ENCODE measurements at places on chromosomes 6 and 20. TPM values are rescaled to one million over a fixed set of nuclear protein-coding genes. Genes with fewer than 3 reads are reported as not detected.

DNA sequence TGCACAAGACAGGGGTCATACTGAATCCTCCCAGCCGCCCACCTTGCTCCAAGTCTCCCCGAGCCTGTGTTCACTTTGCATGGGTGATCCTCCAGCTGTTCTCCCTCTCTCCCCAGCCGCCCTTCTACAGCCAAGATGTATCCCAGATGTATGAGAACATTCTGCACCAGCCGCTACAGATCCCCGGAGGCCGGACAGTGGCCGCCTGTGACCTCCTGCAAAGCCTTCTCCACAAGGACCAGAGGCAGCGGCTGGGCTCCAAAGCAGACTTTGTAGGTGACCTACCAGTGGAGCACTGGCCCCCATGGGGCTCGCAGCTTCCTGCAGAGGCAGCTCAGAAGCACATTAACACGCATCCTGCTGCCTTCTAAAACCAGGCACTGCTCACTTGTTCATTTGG lies 14.6 kb upstream of the IFT52 start:
- DNase-seq, result no peak

Gene EYA4
- polyA plus RNA-seq, result 18.5 TPM

Gene MYB
- polyA plus RNA-seq, result 4.5 TPM

DNA sequence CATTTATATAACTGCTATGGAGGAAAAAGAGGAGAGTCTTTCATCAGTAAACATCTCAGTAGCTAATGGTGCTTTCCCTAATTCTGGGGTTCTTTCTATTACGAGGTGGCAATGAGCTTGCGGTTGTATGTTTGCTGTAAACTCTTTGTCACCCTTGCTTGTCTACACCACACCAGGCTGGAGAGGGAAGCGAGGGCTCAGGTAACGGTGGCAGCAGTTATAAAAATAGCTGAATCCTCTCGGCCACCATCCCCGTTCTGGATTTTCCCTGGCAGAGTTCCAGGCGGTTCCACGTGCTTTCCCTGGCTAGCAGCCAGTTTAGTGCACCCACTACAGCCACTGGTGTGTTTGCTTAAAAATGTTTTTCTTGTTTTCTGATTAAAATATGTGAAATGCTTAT lies 39.0 kb downstream of the MAS1 start:
- DNase-seq, result no peak

DNA sequence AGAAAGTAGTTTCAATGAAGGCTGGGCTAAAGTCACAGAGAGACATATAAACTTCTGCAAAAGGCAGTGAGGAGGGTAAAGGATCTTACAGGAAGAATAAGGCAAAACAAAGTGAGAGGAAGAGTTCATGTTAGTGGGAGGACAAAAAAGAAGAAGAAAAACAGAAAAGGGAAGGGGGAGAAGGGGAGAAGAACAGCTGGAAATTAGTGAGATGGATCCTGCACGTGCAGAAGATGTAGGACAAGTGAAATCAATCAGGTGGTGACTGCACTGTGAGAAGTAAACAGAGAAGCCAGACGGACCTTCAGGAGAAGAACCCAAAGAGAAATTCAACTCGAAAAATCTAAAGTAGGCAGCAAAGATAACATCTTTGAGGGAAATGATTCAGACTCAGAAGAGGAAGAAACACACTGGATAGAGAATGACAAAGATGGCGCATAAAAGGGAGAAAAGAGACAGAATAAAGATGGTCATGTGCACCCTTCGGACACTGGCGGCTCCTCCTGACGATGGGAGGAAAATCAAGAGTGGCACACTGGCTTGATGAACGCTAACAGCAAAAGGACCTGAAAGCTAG lies 105.9 kb downstream of the MYB start:
- no peak for DNase-seq

Gene NRM
- 38.5 TPM for polyA plus RNA-seq

DNA sequence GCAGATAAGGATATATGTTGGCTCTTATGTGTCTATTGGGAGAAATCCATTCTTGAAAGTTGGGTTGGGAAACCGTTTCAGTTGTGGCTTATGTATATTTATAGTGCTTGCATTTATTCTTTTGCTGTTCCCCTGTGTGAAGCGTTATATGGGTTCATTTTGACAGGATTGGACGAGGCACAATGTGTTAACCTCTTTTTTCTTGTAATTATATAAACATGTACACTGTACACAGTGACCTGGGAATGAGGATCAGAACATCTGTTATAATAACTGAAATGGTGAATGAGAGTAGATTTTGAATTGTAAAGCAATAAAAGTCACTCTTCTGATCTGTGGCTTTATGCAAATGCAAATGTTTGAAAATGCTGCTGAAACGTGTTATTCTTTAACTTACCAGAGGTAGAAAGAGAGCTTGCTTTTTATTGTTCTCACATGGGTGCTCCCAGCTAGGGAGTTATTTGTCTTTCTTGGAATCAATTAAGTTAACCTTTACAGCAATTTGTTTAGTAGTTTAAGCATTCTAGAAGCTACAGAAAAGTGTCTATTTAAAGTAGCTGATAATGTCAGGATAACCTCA lies 213.7 kb downstream of the GRIK2 start:
- peak; percentile 12 for DNase-seq

Gene ADA
- 7.0 TPM for polyA plus RNA-seq

Gene L3MBTL1
- 18.7 TPM for polyA plus RNA-seq

Gene NUDT3
- 20.3 TPM for polyA plus RNA-seq

DNA sequence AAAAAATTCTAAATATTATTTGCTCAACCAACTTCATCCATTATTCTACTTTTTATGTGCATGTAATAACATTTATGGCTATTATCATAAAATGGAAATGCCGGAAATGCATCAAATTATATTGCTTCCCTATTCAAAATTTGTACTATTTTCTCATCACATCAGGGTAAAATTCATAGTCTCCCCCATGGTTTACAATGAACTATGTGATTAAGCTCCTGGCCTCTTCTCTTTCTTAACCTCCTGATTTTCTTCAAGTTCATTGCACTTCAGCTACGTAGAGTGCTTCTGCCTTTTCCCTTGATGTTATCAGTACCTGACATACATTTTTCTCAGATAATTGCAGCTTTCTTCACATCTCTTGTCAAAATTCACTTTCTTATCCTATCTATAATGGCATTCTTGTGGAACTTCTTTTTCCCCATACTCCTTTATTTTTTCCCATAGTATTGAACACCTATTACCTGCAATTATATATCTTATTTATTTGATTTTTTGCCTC lies 699.1 kb upstream of the ADGRB3 start:
- no peak for DNase-seq

Gene DEFB129
- not detected for polyA plus RNA-seq

DNA sequence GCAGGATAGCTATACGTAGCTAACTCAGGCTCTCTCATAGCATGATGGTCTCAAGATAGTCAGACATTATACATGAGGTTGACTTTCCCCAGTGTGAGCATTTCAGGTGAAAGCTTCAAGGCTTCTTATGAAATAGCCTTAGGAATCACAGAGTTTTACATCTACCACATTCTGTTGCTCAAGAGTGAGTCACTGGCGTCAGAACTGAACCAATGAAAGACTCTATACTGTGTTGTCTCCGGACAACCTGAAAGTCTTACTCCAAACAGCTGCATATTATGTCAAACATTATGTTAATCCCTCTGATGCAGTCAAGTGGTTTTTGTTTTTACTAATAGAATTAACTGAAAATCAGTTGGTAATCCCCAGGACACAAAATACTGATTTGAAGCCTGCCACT lies 79.8 kb upstream of the TRDN start:
- no peak for DNase-seq

Gene TMEM170B
- 9.2 TPM for polyA plus RNA-seq

- no peak for DNase-seq
Observed at GRCh38 chr6:122361314-122361979, 38.0 kb upstream of the HSF2 start.

- no peak for DNase-seq
Observed at GRCh38 chr20:32343439-32343838, 14.7 kb upstream of the ASXL1 start.

DNA sequence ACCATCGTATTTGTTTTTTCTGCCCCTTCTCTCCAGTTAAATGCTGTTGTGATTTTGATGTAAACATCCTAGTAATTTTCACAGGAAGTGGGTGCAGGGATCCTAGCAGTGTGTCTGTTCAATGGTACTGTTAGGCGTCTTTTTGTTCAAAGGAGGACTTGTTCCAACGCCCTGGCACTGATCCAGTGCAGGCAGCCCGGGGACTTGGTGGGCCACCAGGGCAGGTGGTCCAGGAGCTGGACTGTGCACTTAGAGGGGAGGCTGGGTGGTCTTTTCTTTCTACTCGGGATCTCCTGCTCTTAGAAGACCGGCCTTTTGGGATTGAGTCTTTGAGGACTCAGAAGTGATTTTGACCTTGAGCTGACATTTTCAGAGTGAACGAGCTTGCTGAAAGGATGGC lies 41.1 kb upstream of the NKX2-2 start:
- no peak for DNase-seq

GRCh38 chr6:85772641-85773040 lies 130.0 kb upstream of the SYNCRIP start:
- no peak for DNase-seq

DNA sequence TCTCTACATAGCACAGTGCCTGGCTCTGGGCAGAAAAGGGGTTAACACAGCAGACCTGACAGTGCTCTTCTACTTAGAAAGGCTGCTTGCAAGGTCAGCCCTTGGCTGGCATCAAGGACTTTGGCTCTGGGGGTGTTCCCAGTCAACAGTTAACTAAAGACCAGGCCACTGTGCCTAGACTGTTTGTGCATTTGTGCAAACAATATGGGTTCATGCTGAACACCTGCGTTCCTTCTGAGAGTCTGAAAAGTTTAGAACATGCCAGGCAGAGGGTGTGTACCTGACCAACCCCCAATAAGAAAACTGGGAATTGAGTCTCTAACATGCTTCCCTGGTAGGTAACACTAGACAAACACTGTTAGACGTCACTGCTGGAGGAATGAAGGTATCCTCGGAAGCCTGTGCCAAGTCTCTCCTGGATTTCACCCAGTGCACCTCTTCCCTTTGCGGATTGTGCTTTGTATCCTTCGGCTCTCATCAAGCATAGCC lies 110.7 kb downstream of the PDE10A start:
- no peak for DNase-seq

Gene ANGPT4
- polyA plus RNA-seq, result 0.19 TPM

GRCh38 chr6:36947570-36948351 lies 6.8 kb upstream of the PI16 start:
- no peak for DNase-seq

GRCh38 chr6:67431076-67431475 lies 1204.0 kb upstream of the ADGRB3 start:
- no peak for DNase-seq

Gene JAG1
- 172 TPM for polyA plus RNA-seq

DNA sequence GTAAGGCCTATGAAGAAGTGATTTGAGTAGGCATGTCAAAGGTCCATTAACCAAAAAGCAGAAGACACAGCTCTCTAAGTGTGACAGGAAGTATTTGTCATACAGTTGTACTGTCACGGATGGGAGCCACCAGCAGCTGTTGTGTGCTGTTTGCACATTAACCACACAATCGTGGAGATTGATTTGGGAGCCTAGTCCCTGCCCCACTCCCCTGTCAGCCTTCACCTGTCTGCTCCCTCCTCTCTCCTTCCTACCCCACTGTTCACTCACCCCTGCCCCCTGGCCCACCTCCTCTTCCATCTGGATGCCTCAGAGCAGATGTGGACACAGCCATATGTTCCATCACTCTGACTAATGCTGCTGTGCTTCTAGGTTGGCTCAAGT lies 124.7 kb upstream of the SPACA1 start:
- no peak for DNase-seq

DNA sequence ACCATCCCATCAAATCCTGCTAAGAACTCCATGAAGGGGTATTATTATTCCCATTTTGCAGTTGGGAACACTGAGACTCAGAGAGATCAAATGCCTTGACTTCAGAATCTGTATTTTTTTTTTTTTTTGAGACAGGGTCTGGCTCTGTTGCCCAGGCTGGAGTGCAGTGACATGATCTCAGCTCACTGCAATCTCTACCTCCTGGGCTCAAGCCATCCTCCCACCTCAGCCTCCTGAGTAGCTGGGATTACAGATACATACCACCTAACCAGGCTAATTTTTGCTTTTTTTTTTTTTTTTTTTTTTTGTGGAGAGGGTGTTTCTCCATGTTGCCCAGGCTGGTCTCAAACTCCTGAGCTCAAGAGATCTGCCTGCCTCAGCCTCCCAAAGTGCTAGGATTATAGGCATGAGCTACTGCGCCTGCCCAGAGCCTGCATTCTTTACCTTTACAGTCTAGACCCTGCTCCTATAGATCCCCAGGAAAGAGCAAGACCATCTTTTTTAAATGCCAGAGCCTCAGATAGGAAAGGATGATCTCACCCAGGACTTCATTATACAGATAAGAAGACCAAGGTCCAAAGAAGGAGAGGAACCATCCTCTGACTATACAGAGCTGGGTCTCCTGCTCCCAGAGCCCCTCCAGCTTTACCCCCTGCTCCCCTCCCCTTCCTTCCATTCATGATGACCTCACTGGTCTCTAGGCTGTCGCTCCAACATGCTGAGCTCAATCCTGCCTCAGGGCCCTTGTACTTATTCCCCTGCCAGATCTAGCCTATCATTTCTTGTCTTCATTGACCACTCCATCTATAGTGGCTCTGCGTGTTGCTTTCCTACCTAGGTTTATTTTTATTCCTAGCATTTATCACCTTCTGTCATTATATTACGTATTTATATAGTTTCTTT lies 138.6 kb downstream of the CEBPB start:
- no peak for DNase-seq

Gene LPIN3
- polyA plus RNA-seq, result 13.6 TPM

Gene OPRM1
- polyA plus RNA-seq, result not detected

GRCh38 chr20:21315138-21315537 lies 12.0 kb downstream of the XRN2 start:
- DNase-seq, result no peak

GRCh38 chr20:46709055-46709458 lies 392 bp upstream of the SLC2A10 start:
- no peak for DNase-seq

Gene LY6G6D
- polyA plus RNA-seq, result not detected

Gene TMEM74B
- 4.0 TPM for polyA plus RNA-seq

Gene TENT5A
- polyA plus RNA-seq, result 6.2 TPM

DNA sequence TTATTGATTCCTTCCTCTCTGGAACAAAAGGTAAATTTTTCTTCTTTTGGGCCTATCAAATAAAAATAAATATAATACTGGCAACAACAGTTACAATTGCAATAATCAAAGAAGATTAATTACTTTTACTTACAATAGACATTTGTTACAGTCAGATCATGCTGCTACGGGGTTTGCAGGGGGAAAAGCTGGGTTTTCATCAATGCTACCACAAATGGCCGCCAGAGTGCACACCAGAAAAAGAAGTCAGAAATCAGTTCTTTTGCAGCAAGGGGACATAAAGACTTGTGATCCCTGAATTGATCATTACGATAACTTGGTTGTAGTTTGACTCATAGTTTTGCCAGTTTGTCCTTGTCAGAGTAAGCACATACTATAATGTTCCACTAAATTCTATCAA lies 714.5 kb upstream of the EYS start:
- no peak for DNase-seq

- DNase-seq, result no peak
Observed at GRCh38 chr6:15363523-15364400, 117.9 kb downstream of the JARID2 start.

Gene OSER1
- polyA plus RNA-seq, result 50.9 TPM

Gene SLC26A8
- 0.27 TPM for polyA plus RNA-seq

Measured in right renal pelvis (tissue), 4 donors.